GM18507 (cell line): ENCODE measurements at places on chromosomes 13 and 19.

DNA sequence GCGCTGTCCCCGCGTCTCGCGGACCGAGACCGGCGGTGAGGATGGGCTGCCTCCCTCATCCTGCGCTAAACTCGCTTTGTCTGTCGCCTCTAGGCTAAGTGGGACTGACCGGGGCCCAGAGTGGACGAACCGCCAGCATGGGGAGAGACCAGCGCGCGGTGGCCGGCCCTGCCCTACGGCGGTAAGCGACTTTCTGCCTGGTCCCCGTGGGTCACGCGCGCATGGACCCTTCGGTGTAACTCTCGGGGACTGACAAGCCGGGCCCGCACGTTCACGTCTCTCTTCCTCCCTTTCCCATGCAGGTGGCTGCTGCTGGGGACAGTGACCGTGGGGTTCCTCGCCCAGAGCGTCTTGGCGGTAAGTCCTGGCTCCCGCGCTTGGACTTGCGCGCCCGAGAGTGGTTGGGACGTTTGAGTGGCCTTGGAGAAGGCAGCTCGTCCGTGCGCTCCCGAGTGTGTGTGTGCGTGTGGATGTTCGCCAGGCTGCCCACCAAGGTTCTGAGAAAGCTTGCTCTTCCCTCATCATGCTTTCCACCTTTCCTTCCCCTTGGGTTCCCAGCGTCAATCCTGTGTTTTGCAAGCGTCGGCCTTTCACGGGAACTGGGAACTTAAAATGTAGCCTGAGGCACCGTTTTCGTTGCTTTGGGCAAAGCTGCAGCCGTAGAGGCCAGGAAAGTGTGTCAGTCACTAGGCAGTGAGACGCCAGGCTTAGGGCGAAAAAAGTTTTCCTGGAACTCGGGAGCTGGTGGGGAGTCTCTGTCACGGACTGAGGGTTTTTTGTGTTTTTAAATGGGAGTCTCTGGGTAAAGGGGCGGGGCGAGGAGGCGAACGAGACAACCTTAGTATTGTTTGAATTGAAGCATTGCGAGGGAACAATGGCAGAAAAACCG is 927 bp downstream of the COL4A2 start:
- no peak for DNase-seq

GRCh38 chr19:15181394-15181793 is 19.4 kb downstream of the NOTCH3 start:
- no peak for DNase-seq

DNA sequence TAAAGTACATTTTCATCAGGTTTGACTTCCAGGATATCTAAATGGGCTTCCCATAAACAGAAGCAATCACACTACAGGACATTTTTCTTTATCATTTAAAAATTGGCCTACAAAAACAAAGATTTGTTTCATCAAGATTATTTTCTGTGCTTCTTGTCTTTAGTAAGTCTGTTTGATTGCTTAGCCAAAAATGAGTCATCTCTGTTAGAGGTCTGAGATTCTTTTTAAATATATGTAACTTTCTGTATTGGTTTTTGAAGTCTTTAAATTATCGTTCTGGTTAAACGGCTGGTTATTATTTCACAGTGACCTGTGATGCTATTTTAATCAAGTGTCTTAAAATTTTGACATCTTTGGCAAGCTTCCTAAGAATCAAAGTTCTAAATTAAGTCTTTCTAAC is 62.7 kb downstream of the SLITRK1 start:
- no peak for DNase-seq

DNA sequence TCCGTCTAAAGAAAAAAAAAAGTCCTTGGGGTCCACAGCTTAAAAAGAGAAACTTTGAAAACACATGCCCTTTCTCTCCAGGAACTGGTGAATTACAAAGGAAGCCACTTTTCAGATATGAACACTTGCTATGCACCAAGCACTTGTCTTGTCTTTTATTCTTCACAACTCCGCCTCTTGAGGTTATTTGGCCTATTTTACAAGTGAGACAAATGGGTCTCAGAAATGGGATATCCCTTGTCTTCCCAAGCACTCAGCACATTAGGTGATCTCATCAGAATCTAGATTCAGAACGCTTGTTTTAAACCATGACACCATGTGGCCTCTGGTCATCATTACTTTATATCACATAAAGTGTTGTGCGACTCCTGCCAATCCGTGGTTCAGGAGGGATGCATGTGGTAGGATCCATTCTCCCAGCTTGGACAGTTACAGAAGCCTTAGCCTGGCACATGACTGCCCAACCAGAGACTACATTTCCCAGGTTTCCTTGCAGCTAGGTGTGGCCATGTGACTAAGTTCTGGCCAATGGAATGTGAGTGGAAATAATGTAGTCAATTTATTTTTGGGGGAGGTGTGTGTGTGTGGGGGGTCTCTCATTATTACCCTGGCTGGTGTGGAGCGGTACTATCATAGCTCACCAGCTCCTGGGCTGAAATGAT is 13.9 kb downstream of the TSKS start:
- DNase-seq = no peak

- DNase-seq = no peak
Observed at GRCh38 chr19:2567580-2567979, 91.7 kb downstream of the GADD45B start.
